Smooth muscle cell of bladder (primary cell): ENCODE measurements at places on chromosomes 7 and 10. TPM values are rescaled to one million over a fixed set of nuclear protein-coding genes. Genes with fewer than 3 reads are reported as not detected.

CLEC2L gene
- not detected in 2 replicates for total RNA-seq

GFRA1 gene
- 1.6 and 2.7 TPM in 2 replicates for total RNA-seq

SFTPD gene
- total RNA-seq = not detected in 2 replicates

FAM25A gene
- not detected in 2 replicates for total RNA-seq

ANKRD61 gene
- total RNA-seq = not detected in 2 replicates

ZFAND2A gene
- total RNA-seq = 21.0 and 30.0 TPM in 2 replicates

MALRD1 gene
- total RNA-seq = 0.83 and 1.00 TPM in 2 replicates

TAS2R16 gene
- total RNA-seq = not detected in 2 replicates

CHCHD1 gene
- total RNA-seq = 22.2 and 25.9 TPM in 2 replicates

LIPM gene
- not detected in 2 replicates for total RNA-seq
